ENCODE measurements at places on chromosomes 1 and 21.
A peak's percentile ranks its signal among the peaks of the same experiment; 100 is the strongest.

- no peak for DNase-seq
Measured at GRCh38 chr1:8879464-8879921, 1.0 kb upstream of the ENO1 start.

- no peak for DNase-seq
Measured at GRCh38 chr1:7859406-7859805, 6.5 kb upstream of the UTS2 start.

GRCh38 chr1:223771814-223772770, 59.8 kb downstream of the CAPN2 start:
- peak; percentile 36 for DNase-seq

DNA sequence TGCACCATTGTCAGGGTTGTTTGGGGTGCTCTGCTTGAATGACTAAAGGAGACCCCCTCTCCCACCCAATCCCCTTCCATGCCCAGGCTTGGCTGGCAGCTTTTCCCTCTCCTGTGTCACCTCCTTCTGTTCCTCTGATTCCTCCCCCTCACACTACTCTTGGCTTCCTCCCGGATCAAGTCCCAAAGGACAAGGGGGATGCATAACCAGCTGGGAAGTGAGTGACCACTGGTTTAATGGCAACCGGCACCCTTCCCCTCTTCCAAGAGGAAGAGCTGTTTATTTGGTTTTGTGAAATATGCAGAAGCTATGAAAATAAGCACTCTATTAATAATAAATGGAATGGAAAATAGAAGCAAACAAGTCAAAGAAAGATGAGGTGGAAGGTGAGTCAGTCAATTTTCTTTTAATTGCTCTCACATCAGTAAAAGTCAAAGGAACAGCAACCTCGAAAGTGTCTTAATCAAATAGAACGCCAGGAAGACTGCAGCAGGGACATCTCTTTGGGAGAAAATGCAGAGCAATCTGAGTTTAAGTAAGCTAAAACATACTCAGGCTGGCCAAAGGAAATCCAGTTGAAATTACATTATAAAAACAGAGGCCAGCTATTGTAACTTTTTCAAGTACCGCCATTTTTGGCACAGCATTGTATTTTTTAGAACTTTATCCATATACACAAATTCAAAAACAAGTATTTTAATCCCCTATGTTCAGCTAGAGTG, 322.5 kb downstream of the SIPA1L2 start:
- DNase-seq = no peak

DNA sequence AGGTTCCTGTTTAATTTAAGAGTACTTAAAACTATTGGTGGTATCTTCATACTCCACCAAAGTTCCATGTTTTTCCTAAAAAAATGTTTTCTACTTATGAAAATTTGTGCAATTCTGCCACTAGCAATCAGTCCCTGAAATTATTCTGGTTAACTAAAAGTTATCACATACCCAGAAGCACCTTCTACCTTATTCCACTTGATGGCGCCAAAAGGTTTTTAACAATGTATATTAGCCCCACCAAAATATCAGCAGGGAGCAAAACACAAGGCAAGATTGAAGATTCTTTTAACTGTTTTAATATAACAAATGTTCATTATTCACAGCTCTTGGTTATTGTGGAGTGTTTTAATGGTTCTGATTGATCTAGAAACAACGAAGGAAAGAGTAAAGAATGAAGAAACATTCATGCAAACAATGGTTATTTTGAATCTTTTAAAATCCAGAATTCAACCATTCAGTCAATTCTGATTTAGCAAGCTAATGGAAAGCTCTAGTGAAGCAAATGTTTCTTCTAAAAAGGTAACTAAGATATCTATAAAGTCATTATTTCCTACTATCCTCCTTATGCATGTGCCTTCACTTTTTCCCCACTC, 67.2 kb downstream of the TTLL7 start:
- DNase-seq = peak; percentile 73

DNA sequence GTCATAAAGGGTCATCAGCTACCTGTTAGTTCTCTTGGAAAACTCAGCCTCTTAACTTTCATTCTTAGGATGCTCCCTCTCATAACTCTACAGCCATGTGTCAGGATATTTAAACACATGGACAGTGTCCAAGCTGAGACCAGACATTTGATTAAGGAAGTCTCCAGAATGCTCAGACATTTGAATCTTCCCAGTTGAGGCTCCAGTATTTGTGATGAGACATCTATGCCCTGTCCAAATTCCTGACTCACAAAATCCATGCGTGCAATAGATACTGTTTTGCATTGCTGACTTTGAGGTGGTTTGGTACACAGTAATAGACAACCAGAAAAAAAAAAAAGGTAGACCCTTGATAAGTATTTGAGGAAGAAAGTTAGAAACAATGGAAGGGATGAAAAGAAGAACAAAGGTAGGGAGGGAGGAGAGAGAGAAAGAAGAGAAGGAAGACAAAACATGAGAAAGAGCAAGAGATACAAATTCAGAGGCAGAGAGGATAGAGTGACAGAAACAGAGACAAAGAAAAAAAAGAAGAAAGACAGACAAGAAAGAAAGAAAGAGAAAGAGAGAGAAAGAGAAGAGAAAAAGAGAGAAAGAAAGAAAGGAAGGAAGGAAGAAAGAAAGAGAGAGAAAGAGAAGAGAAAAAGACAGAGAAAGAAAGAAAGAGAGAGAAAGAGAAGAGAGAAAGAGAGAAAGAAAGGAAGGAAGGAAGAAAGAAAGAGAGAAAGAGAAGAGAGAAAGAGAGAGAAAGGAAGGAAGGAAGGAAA, 275.5 kb upstream of the PRMT6 start:
- no peak for DNase-seq

DNA sequence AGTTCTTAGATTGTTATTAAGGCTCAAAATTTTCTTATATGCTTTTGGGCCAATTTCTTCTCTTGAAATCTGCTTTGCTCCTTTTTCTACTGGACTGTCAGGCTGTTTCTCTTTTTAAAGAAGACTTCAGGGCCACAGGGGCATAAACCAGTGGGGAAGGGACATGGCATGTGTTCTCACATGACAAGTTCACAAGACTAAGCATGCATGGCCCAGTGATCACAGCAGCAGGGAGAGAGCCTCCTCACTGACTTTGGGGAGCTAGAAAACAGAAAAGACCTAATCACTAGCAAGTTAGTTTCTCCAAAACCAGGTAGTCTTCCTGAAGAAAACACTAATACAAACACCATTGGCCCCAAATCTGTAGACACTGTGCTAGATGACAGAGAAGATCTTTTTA, 64.8 kb downstream of the RAB3GAP2 start:
- no peak for DNase-seq

DNA sequence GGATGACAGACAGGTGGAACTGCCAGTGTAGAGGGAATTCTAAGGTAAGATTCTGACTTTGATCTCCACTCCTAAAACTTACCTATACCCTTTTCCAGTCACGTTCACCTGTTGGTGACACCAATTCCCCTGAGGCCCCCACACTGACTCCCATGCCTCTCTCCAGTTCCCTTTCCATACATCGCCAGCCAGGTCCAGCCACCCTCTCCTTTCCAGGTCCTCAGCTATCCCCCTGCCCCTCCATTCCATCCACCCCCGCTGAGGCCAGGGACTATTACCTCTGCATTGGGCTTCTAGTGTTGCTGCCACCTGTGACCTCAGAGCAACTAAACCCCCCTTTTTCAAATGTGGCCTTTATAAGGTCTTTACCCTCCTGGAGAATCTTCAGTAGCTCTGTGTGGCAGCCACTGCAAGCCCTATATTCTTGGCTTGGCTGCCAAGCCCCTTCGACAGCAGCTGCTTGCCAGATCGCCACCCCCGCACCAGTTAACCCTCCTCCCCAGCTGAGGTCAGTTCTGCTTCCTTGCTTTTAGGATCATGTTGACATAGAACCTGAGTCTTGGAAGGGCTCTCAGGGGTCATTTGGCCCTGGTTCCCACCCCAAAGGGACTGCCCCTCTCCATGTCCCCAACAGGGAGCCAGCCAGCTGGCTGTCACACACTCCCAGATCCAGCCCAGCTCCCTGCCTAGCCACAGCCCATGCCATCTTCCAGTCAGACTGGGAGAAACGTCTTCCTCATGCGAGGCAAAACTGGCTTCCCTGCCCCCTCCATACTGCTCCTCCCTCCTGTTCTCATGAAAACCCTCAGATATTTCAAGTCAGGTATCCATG, 14.7 kb downstream of the CSF1 start:
- DNase-seq = no peak

DNA sequence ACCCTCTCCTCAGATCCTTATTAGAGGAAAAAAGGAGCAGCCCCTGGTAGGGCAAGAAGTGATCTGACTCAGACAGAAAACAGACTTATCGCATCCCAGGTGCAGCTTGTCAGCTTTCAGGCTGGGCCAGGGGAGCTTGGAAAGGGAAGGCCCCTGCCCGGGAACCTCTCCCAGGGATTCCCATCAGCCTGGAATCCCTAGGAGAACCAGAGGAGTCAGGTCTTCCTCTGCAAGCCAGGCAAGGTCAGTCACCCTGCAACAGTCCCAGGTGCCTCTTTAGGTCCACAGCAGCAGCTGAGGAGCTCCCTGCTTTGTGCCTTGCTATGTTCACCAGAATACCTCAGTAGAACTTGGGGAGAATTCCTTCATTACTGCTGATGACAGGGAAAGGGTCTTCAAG, 2.9 kb upstream of the PRAMEF12 start:
- no peak for DNase-seq

- no peak for DNase-seq
Measured at GRCh38 chr1:115793162-115793561, 24.6 kb upstream of the CASQ2 start.

DNA sequence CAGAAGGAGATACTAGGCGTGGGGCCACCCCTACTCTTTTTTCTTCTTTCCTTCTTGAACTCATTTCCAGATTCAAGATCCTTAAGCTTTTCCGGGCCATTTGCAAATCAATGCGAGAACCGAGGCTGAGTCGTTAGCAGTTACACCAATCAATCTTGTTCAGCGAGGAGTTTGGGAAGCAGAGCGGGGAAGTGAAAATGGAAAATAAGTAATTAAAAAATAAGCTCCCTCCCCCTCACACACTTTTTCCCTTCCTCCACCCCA, 1.7 kb upstream of the NEGR1 start:
- DNase-seq = peak; percentile 86

DNA sequence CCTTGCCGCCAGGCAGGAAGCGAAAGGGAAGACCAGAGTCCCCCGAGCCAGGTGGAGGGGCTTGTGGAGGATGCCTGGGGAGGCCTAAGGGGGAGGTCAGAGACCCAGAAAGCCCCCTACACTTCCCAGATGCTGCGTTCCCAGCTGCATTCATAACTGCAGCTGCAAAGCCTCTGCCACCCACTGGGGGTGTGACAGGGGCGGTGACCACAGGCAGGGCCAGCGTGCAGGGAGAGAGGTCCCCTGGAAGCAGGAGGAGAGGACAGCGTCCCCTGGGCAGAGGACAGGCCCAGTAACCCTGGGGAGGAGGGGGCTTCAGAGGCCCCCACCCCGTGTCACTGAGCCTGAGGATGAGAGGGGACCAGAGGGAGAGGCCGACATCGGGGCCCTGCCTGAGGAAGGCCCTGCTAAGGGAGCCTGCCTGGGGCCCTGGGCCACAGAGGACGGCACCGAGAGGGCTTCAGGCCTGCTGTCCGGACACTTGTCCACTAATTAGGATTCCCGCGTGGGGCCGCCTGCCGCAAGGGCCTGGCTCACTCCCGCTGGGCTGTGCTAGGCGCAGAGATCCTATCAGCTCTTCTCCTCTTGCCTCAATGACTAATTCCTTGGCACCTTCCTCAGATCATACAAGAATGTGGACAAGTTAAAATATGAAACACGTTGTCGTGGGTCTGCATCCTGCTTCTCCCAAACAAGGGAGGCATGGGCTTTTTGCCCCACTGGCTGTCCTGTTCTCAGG, 49.1 kb upstream of the CCDC27 start:
- DNase-seq = no peak
